ENCODE measurements at places on chromosomes 5 and 9.

- DNase-seq, result no peak
These were observed 411.4 kb downstream of the KCTD16 start for GRCh38 chr5:144582066-144582465.

DNA sequence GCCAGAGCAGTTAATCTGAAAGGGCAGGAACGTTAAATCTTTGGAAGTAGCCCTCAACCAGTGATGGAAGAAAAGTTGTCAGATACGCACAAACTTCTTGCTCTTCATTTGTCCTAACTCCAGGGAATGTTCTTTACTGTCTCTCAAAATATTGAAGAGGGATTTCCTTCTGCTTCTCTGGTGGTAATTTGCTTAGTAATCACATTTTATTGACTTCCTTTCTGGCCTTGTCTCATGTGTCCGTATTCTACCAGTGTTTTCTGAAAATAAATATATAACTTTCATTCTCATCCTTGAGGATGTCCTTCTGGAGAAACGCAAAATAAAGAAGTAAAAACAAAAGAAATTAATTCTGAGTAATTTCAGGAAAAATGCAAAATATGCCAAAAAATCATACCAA, 282.1 kb downstream of the CYLC2 start:
- no peak for DNase-seq

GRCh38 chr9:89969156-89969675, 364.4 kb downstream of the GADD45G start:
- DNase-seq, result no peak

- peak; percentile 30 for DNase-seq
These were observed 54.5 kb upstream of the FST start for GRCh38 chr5:53425687-53426511.

GRCh38 chr9:33197279-33198152, 30.4 kb upstream of the B4GALT1 start:
- no peak for DNase-seq

DNA sequence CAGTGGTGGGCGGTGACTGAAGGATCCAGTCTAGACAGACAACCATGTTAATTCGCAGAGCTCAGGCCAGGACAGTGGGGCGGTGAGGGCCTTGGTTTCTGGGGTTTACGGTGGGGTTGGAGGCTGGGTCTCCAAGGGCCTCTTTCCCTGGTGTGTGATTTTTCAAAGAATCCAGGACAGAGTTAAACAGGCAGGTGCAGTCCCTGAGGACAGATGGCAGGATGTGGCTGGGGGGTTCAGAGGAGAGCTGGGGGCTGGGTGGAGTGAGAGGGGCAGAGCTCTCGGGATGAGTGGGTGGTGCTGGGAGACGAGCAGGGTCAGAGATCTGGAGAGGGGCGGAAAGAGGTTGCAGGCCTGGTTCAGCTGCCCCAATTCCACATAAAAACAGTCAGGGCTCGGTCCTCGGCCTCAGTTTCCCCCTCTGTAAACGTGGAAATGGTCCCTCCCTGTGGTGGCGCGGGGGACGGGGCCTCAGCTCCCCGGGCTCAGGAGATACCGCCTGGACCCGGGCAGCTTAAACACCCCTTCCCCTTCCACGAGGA, 145.9 kb downstream of the GAPVD1 start:
- DNase-seq, result no peak

DNA sequence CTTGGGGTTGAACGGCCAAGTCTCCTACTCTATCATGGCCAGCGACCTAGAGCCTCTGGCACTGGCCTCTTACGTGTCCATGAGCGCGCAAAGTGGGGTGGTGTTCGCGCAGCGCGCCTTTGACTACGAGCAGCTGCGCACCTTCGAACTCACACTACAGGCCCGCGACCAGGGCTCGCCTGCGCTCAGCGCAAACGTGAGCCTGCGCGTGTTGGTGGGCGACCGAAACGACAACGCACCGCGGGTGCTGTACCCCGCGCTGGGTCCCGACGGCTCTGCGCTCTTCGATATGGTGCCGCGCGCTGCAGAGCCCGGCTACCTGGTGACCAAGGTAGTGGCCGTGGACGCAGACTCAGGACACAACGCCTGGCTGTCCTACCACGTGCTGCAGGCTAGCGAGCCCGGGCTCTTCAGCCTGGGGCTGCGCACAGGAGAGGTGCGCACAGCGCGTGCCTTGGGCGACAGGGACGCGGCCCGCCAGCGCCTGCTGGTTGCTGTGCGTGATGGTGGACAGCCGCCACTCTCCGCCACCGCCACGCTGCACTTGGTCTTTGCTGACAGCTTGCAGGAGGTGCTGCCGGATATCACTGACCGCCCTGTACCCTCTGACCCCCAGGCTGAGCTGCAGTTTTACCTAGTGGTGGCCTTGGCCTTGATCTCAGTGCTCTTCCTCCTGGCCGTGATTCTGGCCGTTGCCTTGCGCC, 2.0 kb downstream of the PCDHGB5 start:
- no peak for DNase-seq

DNA sequence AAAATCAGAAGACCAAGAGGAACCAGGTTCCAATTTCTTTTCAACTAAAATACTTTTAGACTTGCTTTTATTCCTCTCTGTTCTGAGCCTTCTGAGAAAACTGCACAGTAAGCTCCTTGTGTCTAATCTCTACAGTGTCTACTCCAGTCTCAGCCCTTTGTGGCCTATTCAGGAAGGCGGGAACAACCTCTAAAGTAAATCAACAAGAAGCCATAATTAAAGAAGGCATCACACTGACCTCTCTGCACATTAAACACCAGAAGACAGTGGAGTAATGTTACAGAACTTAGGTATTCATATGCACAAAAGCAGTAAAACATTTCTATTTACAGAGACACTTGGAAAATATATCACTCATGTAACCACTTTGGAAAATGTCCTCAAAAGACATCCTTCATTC, 14.9 kb downstream of the XPA start:
- DNase-seq, result no peak

DNA sequence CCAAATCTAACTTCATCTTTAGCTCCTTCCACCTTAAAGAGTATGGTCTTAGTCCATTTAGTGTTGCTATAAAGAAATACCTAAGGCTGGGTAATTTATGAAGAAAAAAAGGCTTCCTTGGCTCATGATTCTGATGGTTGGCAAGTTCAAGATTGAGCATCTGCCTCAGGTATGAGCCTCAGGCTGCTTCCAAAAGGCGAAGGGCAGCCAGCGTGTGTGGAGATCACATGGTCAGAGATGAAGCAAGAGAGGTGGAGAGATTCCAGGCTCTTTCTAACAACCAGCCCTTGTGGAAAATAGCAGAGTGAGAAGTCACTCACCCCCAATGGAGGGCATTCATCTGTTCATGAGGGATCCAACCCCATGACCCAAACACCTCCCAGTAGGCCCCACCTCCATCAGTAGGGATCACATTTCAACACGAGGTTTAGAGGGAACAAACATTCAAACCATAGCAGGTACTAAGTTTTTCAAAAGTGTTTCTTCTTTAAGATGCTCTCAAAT, 225.9 kb downstream of the SGCD start:
- DNase-seq, result no peak

DNA sequence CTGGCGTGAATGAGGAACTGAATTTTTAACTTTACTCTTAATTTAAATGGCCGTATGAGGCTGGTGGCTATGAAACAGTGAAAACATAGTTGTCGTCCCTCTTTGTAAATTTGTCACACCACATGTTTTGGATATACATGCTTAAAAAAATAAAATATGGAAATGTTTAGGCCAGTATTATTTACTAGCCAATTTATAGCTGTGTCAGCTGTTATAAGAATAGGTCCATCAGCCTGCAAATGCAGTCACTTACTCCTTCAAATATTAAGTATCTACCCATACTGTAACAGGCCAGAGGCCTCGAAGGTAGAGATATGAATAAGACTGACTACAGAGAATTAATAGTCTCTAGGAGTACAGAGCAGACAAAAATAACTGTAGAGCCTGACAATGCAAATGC, 30.0 kb downstream of the NR6A1 start:
- DNase-seq, result no peak

DNA sequence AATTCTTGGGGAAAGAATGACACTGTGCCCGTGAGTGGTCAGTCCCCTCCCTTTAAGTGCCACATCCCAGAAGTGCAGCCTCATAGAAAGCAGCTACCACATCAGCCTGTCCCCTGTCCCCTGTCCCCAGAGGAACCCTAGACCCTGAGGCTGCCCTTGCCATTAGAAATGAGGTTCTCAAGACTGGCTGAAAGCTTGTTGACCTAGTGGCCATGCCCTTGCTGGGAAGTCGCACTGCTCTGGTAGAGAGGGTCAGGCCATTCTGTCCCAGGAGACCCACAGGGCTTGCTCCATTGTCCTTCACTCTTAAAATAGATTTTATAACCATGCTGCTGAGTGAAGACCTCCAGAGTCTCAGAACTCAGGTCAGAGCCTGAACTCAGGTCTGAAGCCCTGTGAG, 184.5 kb downstream of the RGS3 start:
- no peak for DNase-seq

DNA sequence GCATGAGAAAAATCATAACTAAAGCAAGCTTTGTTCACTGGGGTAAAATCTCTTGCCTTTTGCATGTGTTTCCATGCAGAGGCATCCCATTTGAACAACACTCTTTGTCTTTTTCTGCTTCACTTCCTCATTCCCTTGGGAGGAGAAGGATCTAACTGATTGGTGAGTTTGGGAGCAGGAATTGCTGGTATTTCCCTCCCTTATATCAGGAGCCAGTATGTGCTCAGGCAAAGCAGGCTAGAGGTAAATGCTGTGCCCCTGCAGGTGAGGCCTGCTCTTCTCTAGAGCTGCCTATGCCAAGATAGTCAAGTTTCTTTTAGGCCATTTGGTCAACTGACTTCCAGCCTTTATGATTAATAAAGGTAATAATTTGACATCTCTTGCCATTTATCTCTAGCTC, 179.9 kb downstream of the COX7C start:
- no peak for DNase-seq

DNA sequence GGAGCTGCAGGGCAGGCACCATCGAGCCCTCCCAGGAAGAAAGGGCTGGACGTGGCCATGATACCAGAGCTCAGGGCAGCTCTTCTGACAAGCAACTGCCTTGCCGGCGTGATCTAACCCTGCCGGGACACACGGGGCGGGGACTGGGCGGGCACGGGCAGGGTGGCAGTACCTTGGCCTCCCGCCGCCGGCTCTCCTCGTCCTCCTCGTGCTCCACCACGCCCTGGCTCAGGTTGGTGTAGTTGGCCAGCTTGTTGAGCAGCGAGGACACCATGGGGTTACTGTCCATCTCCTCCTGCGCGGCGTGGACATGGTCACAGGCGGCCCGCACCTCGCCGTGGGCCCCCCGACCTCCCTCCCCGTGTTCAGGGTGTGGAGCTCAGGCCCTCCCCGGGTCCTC, 18.5 kb downstream of the SLC12A7 start:
- DNase-seq, result no peak

GRCh38 chr5:9545992-9546851, at the start of gene SEMA5A:
Gene SEMA5A, minus strand, starts transcription at chr5:9546075. Its CDS starts 166,129 bp downstream, at chr5:9379946.
- no peak for DNase-seq

Measured in activated naive CD4-positive, alpha-beta T cell treated with anti-CD3 and anti-CD28 coated beads, Interleukin-2, amount 50 U/mL, for 72 hours (primary cell).